ENCODE measurements at places on chromosomes 2 and 18.

DNA sequence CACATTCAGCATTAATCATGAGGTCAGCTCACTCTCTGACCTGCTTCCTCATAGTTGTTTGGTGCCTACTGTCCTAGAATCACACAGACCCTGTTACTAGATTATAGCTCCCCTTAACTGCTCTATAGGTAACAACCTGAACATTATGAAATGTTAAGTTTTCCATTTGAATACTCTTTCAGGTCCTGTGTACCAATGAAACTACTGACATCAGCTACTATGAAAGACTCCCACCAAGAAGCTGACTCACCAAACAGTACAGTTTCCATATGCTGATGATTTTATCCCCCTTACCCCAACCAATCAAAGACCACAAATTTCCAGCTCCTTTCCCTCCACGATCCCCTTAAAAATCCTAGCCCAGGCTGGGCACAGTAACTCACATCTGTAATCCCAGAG is 56.3 kb downstream of the SRBD1 start:
- DNase-seq = no peak

GRCh38 chr18:76491473-76491775 is 3.6 kb downstream of the ZNF516 start:
- peak; percentile 87 for DNase-seq

GRCh38 chr2:108182489-108182888 is 57.3 kb upstream of the SULT1C3 start:
- no peak for DNase-seq

DNA sequence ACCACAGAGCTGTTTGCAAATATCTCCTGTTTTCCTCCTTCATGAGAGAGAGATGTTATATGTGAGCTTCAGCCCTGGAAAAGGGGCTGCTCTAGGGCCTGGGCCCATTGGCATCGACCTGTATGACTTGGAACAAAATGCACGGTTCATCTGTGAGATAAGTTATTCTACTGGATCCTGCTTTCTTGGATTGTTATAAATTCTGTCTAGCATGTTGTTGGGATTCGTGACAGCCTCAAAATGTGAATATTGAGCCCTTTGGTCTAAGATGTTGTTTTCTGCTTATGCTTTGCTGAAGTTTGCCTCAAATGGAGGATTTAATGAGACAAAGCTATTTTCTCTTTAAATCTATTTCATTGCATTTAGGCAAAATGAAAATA is 372.9 kb downstream of the EN1 start:
- DNase-seq = no peak

DNA sequence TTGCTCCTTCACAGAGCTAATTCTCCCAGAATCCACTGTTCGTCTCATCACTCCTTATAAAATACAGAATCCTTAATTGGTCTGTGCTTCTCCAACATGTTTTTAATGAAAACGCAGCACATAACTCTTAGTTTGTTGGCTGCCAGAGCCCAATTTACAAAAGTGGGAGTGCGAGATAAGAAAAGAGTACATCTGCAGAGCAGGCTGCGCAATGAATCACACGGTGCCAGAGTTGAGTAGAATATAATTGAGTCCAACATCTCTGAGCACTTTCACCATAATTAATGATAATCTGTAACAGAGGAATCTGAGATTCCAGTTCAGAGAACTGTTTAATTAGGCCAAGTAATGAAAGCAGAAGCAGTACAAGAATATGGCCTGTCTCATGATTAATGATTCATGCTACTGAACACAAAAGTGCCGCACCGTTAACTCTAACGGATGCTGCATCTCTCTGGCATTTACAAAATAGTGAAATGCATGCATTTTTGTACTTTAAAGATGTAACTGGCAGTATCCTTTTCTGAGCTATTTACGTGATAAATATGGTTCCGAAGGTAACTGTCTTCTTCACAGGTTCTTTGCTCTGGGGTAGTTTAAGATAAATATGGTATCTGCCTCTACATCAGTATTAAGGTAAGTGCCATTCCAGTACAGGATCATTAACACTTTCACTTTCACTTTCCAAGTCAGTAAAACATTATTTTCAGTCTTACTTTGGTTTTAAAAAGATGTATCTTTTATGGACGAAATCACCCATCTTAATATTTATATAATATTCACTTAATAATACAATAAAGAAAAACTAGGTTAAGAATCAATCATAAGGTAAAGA is 785.6 kb downstream of the NR4A2 start:
- no peak for DNase-seq

DNA sequence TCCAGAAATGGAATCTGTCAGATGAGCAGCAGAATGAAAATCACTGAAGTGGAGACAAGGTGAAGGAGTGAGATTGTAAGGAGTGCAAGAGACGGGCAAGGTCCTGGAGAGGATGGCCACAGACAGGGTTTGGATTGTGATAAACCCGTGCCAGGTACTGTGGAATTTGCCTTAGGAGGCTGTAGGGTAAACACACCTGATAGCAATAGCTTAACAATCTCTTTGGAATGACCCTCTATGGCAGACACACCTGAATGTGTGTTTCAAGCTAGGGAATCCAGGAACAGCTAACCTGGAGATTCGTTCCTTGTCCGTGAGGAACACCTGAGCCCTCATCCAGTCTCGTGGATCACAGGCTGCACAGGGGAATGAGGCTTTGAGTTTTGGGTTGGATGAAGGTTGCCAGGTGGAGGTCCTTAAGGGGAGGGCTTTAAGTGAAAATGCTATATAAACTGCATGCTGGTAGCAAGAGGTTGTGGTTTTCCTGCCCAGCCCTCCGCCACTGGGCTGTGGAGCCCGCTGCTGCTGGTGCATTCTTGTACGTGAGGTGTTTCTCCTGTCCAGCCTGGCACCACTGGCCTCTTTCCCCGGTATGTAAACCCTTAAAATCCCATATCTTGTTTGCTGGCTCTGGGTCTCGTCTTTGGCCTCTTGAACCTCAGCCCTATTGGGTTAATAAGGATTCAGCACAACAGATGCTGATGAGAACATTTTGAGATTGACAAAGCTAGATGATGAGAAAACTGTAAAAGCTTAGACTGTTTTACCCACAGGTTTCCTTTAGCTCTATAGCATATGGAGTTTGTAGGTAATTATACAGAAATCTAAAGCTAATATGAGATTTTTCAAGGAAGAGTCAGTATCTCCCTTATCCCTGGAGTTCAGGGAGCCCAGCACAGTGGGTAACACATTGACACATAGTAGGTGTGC is 117.9 kb downstream of the ARHGAP15 start:
- DNase-seq = no peak

- DNase-seq = no peak
These were observed 277.4 kb downstream of the NRXN1 start for GRCh38 chr2:50754514-50754913.

- DNase-seq = no peak
These were observed 84.3 kb downstream of the MGAT5 start for GRCh38 chr2:134338208-134338607.

GRCh38 chr18:59712311-59712710 is 15.1 kb upstream of the CCBE1 start:
- no peak for DNase-seq

All from right forelimb (tissue), 1 donor.